ENCODE measurements at places on chromosomes 2 and 18.
A peak's percentile ranks its signal among the peaks of the same experiment; 100 is the strongest.

- DNase-seq: no peak
Measured at GRCh38 chr2:231411237-231411636, 15.7 kb downstream of the B3GNT7 start.

DNA sequence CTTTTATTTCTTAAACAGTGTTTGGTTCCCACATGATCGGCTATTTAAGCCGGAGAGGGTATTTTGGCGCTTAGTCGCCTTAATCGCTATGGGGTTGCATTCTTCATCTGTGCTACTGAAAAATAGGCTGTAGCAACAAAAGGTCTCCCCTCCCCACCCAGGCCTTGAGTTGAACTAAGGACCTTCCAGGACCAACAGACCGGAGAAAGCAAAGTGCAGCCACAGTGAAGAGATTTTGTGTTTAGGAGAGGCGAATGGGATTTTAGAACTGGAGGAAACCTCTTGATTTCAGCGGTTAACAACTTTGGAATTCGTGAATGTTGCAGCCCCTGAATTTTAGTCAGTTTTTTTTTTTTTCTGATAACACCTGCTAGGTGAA is 1.4 kb downstream of the ITGA6 start:
- DNase-seq: no peak

DNA sequence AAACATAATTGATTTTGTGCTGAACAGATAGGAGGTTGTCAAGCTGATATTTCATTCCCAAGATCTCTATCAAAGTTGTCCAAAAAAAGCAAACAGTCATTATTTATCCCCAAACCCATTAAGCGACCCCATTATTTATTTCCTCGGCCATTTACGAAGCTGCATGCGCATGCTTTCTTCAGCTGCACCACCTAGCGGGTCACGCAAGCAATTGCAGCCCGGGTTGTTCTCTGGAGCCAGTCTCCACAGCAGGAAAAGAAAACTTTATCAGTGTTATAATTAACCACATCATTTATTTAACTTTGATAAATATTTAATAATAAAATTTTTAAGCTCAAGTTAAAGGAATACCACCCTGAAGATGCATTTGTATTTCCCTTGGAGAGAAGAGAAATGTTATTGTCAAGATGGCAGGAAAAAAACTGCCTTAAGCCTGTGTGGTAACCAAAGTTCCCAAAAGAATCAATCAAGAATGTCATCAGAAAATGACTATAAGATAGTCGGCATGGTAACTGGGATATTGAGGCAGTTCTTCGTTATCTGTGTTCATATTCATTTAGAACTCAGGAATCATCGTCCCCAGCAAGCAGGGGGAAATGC is 304.7 kb downstream of the FBXO15 start:
- peak; percentile 9 for DNase-seq

DNA sequence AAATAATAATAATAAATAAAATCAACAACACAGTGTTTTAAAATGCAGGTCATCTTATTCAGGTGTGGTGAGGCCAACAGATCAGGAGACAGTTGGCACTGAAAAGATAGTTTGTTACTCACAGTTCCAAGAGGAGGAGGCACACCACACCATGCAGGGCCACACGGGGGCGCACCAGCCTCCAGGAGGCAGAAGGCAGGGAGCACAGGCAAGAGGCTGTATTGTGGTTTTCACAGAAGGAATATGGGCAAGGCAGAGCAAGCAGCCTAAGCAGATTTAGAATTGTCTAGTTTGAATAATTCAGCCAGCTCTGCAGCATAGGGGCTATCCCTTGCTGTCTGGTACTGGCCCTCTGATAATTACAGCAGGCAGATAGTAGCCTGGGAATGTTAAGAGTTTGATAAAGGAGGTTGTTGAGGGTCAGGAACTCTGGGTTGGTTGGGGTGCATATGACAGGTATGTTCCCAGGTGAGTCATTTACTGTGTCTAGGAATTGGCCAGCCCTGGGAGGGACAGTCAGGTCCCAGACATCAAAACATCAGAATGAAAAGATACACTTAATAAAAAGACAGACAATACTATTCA is 31.3 kb downstream of the KIAA2012 start:
- peak; percentile 3 for DNase-seq

GRCh38 chr2:178834086-178834485 is 26.9 kb upstream of the TTN start:
- DNase-seq: no peak

GRCh38 chr2:7780321-7780720 is 863.1 kb downstream of the RNF144A start:
- DNase-seq: no peak

GRCh38 chr2:10331702-10332401 is 29.1 kb downstream of the HPCAL1 start:
- DNase-seq: peak; percentile 58

- DNase-seq: no peak
Measured at GRCh38 chr2:216202626-216203250, 93.6 kb downstream of the XRCC5 start.

DNA sequence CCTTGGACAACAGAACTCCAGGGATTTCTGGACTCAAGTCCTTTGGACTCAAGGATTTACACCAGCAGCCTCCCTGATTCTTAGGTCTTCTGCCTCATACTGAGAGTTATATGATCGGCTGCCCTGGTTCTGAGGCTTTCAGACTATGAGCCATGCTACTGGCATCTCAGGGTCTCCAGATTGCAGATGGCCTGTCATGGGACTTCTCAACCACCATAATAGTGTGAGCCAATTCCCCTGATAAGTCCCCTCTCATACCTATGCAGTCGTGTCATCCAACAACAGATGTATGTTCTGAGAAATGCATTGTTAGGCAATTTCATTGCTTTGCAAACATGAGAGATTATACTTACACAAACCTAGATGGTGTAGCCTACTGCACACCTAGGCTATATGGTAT is 61.4 kb upstream of the MSTN start:
- DNase-seq: no peak

GRCh38 chr2:60413814-60414168 is 139.7 kb downstream of the BCL11A start:
- no peak for DNase-seq

DNA sequence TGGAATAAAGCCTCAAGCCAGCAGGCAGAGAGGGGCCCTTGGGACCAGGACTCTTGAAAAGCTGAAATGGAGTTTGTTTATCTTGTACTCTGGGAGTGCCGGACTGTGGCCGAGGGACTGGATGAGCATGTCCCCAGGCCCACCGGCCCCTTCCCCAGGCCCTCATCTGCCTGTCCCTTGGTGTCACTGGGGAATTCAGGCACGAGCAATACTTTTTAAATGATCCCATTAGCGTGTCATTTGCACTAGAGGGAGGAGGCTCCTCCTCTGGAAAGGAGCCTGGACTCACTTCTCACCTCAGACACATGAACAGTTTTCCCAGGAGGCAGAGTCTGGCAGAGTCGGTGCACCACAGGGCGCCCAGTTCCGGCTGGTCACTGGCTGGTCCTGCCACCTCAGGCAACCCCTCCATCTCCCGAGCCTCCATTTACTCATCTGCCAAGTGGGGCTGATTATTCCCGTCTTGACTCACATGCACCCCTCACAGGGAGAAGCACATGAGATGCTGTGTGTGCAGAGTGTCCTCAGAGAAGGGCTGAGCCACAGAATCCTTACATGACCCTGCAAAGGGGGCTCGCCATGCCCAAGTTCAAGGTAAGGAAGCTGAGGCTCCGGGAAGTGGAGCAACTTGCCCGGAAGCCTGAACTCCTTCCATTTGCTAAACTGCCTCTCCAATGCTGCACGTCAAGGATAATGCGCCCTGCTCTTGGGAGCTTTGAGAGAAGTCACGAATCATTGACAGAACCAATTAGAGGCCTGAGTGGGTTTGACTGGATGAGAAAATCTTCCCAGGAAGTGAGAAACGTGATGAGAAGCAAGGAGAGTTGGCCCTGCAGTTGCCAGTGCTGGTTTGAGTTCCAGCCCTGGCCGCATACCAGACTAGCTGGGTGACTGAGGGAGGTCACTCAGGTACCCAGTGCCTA is 26.7 kb downstream of the CIB4 start:
- no peak for DNase-seq

Data from NCI-H774 (cell line).